Epithelial cell of esophagus (primary cell): ENCODE measurements at places on chromosomes 3 and 15.

GRCh38 chr3:40470701-40471100 is 6.2 kb upstream of the ZNF619 start:
- DNase-seq, result no peak

GRCh38 chr3:195129644-195130492 is 141.1 kb downstream of the XXYLT1 start:
- peak; percentile 68 for DNase-seq

DNA sequence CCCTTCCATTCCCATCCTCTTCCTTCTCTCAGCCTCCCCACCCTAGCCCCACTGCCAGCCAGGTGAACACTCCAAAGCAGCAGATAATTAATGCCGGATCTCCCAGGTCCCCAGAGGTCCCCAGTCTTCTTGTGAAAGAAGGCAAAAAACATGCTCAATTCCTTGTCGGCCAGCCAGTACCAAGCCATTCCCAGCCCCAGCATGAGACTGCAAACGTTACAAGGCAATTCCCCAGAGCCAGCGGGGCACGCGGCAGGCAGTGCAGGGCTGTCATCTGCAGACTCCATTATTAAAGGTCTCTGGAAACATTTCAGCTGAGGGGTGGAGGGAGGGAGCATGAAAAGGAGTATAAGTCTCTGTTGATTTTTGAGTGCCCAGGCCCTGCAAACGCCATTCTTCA is 117.8 kb downstream of the XXYLT1 start:
- DNase-seq, result no peak

- no peak for DNase-seq
These were observed 856 bp downstream of the NPAP1 start for GRCh38 chr15:24676431-24676830.

GRCh38 chr3:188240189-188240981 is 86.4 kb downstream of the LPP start:
- no peak for DNase-seq
